ENCODE measurements at places on chromosomes 2 and 18.

GRCh38 chr2:207167099-207167923, 1.6 kb upstream of the KLF7 start:
- DNase-seq, result no peak

- no peak for DNase-seq
Observed at GRCh38 chr2:109247340-109247739, 118.3 kb downstream of the SH3RF3 start.

GRCh38 chr2:232280341-232280740, 98.2 kb upstream of the ALPP start:
- DNase-seq, result no peak

DNA sequence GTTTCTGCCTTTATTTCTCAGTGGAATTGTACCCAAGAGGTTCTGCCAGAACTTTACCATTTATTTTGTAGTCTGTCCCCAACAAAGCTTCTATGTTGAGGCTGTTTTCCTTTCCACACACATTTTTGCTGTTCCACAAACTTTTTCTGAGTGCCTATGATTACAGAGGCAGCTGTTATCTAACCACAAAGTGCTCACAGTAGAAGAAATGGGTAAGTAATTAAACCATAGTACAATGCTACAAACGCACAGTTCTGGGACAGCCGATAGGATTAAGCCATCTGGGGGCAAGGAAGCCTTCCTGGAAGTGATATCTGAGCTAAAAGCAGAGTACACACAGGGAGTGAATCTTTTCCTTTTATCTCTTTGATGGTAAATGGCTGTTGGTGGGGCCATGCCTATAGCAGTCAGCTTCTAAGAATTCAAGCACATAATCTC, 3.9 kb upstream of the MGAT4A start:
- DNase-seq, result no peak

GRCh38 chr2:4024605-4025004, 321.2 kb downstream of the DCDC2C start:
- no peak for DNase-seq

DNA sequence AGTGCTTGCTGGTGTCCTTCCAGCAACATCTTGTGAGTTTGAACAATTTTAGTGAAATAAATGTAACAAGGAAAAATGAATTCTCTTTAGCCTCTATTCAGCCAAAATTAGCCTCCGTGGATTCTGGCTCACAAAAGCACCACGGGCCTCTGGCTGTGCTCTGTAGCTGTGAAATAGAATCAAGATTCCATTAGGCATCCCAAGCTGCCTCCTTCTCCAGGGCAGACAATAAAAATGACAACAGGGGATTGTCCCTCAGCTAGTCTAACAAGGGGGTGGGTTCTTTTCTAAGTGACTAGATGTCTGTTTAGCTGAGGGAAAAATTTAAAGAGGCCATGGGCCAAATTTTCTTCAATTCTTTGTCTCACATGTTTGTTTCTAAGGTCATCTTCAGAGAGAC, 254.7 kb upstream of the FIGN start:
- no peak for DNase-seq

DNA sequence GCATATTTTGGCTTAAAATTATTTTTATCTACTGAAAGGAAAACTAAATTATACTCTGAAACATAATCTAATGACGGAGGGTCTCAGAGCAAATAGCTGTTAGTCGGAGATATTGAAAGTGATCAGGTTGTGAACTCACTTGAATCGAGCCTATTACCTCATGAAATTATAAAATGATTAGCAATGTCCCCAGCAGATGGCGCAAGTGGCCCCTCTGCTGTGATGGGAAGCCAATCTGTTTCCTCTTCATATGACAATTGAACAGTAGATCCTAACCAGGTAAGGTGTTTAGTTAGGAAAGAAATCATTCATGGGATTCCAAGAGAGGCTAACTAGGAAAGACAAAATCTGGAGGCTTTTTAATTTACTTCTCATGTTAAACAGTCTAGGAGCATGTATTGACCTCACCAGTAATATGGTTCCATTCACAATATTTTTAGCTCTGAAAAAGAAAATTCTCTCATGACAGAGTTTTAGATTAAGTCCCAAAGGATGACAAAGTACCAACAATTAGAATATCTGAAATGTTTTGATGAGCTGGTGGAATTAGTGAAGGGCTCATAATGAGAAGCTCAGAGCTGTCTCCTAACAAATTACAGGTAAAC, 29.9 kb upstream of the MPPE1 start:
- peak; percentile 70 for DNase-seq

GRCh38 chr2:113098532-113098931, 28.9 kb upstream of the IL1RN start:
- no peak for DNase-seq

- no peak for DNase-seq
Observed at GRCh38 chr2:61368687-61369665, 101.9 kb downstream of the USP34 start.

- DNase-seq, result no peak
Observed at GRCh38 chr2:39506215-39506614, 69.1 kb upstream of the MAP4K3 start.

- peak; percentile 43 for DNase-seq
Observed at GRCh38 chr18:33573193-33573592, 4.8 kb upstream of the ASXL3 start.

GRCh38 chr2:203973000-203973399, 36.4 kb downstream of the ICOS start:
- DNase-seq, result no peak

- DNase-seq, result no peak
Observed at GRCh38 chr2:63899639-63900038, 57.9 kb downstream of the UGP2 start.

GRCh38 chr2:191376981-191377629, 131.9 kb downstream of the MYO1B start:
- no peak for DNase-seq

DNA sequence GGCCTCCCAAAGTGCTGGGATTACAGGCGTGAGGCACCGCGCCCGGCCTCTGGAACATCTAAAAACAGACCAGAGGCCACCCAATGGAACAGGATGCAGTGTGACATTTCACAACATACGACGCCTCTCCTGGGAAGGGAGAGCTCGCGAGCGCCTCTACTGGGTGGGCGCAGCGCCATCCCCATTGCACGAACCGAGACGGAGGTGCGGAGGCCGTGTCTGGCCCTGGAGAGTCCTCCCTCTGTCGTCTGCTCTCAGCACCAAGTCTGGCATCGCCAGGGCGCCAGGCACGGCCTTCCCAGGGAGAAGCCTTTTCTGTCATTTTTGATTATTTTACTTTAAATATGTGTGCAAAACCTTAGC, 9.4 kb upstream of the GBX2 start:
- peak; percentile 9 for DNase-seq

- peak; percentile 66 for DNase-seq
Observed at GRCh38 chr2:207930747-207931146, 94.6 kb downstream of the PLEKHM3 start.

DNA sequence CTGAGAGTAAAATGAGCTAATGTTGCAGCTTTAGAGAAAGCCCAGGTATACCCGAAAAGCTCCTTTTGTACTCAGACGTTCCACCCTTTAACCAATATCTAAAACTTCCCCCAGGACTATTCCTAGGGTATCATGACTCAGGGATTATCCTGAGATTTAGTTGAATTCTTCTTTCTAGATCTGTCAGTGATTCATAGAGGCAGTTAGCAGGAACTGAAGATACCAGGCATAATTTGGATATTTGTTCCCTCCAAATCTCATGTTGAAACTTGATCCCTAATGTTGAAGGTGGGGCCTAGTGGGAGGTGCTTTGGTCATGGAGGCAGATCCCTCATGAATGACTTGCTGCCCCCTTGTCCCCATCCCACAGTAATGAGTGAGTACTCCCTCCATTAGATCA, 161.2 kb upstream of the LRP1B start:
- DNase-seq, result no peak

DNA sequence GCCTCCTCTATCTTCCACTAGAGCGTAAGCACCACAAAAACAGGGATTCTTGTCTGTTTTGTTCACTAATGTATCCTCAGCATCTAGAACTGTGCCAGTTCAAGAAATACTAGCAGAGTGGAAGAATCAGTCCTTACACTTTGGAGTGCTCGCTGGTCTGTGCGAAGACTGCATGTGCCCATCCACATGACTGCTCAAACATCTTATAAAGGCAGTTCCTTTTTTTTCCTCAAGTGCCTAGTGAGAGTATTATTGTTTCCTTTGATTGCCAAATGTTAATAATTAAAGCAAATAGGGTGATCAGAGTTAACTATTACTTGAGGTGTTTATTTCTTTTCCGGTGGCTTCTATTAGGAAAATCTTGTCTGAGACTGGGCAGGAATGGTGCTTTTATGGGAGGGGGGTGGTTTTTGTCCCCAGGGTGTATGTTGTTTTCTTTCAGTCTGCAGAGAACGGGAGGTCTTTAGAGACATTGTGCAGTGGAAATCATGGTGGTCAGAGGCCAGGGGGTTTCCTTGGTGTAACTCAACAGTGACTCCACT, 45.6 kb upstream of the ITGB6 start:
- no peak for DNase-seq

- no peak for DNase-seq
Observed at GRCh38 chr2:106115250-106115649, 78.9 kb downstream of the UXS1 start.

Data from NCI-H1105 (cell line).